SJCRH30 (cell line): ENCODE measurements at places on chromosomes 13 and 19. TPM values are rescaled to one million over a fixed set of nuclear protein-coding genes. Genes with fewer than 3 reads are reported as not detected.

PRR36 gene
- not detected in 2 replicates for total RNA-seq

DNA sequence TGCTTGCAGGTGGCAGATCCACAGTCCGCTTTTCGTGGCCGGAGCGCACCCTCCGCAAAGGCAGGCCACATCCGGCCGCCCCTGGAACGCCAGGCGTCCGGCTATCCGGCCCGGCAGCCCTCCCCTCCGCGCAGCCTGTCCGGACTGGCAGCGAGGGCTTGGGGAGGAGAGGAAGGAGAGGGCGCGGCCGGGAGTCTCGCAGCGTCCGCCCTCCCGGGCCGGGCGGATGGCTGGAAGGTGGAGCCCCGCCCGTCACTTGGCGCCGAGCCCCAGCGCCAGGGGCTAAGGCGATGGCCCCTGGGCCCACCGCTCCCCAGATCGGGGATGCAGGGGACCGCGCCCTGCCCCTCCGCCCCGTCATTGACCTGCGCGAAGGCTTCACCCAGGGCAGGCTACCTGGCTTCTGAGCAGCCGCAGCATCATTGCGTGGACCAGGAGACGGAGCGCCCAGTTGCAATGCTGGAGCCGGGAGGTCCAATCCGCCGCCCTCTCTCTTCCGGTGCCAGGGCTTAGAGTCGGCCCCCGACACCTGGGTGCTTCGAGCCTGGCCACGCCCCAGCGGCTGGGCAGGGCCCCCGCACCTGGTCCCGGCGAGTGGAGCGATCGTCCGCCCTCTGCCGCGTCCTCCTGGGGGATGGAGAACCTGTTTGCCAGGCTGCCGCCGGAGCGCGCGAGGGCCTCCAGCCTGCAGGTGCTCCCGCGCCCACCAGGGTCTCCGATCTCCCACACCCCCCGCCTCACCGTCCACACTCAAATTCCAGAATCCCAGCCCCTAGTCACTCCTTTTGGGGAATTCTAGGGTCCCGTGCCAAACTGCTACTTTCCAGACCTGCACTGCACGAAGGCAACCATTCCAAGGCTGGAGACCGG, at the start of gene FUT1:
Gene FUT1 (minus strand): TSS at position 146 of the 870 bp plus-strand sequence. CDS start 1,360 bp downstream, outside the sequence.
- H3K4me1 ChIP-seq: no peaks in the 10 kb centered on the region
- no peak for DNase-seq
- H3K4me3 ChIP-seq: no peak within 1 kb of the TSS

ZNF432 gene
- 8.6 and 10.0 TPM in 2 replicates for total RNA-seq

DNA sequence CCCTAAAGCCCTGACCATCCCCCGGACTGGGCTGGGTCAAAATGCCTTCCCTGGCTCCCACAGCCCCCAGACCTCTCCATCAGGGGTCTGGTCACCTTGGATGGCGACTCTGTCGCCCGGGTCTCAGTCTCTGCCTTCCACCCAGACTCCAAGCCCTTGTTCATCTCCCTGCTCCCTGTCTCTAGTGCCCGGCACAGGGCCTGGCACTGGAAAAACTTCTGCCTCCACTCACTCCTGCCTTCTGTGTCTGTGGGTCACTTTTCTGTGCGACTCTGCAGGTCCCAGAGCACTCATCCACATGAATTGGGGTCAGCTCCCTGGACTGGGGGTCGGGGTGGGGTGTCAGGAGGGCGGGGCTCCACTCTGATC, 1.1 kb downstream of the ZNF787 start:
- peak overlapping the region; percentile 92 for H3K4me3 ChIP-seq
- peaks cover 8% of the 10 kb centered on the region; the same call in 1 of the 2 replicates for H3K36me3 ChIP-seq
- H3K27me3 ChIP-seq: no peaks in the 10 kb centered on the region
- 0 out of 2 replicates have a peak, but pooled peaks cover 4% of the 10 kb centered on the region for H3K4me1 ChIP-seq

- no peaks in the 10 kb centered on the region for H3K4me1 ChIP-seq
- H3K27ac ChIP-seq: no peak overlapping the region
- H3K36me3 ChIP-seq: no peaks in the 10 kb centered on the region
- H3K4me3 ChIP-seq: no peak overlapping the region
Observed at GRCh38 chr13:93859716-93860115, 619.8 kb downstream of the DCT start.

- no peak for DNase-seq
- peaks cover 13% of the 10 kb centered on the region for H3K27me3 ChIP-seq
- H3K36me3 ChIP-seq: no peaks in the 10 kb centered on the region
- H3K27ac ChIP-seq: no peak within 1 kb of the TSS
- no peak within 1 kb of the TSS for H3K4me3 ChIP-seq
Observed at GRCh38 chr19:18790566-18791314, at the start of gene COMP. TSS of gene COMP (minus strand) at chr19:18791305. CDS start at chr19:18791269, 36 bp downstream.

DNA sequence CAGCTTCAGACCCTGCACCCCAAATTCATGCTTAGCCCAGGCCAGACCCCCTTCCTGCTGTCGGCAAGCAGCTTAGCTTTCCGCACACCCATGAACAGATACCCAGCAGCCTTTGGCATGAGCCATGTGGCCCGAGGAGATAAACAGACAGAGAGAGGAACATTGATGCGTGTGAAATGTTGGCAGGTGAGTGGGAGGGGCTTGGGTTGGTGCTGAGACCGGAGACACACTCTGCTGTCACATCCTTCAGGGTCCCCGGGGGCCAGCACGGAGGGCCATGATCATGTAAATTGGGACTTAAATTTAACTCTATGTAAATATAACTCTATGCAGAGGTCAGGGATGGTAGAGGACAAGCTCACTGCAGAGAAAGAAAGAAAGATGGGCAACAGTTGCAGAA, 1.5 kb downstream of the CD22 start:
- no peak overlapping the region for H3K4me3 ChIP-seq
- no peaks in the 10 kb centered on the region for H3K36me3 ChIP-seq
- no peak overlapping the region for H3K27ac ChIP-seq
- no peaks in the 10 kb centered on the region for H3K4me1 ChIP-seq
- no peak for DNase-seq

DNA sequence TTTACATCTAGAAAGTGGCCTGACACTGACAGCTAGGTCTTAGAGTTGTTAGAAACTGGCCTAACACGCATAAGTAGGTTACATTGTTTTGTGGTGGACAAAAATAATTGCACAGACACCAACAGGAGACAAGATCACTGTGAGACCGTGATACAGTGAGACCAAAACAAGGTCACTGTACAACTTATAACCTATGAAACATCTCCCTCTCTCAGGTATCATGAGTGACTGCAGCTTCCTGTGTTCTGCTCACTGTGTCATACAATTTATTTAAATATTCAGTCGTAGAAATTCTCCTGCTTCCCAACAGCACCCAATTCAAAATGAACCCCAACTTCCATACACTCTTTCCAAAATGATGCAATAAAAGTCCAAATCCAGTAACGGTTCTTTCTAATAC, 2165.2 kb downstream of the PCDH9 start:
- no peak overlapping the region for H3K4me3 ChIP-seq
- H3K4me1 ChIP-seq: 0 out of 2 replicates have a peak, but pooled peaks cover 3% of the 10 kb centered on the region
- H3K27me3 ChIP-seq: no peaks in the 10 kb centered on the region
- no peak overlapping the region for H3K27ac ChIP-seq

DNA sequence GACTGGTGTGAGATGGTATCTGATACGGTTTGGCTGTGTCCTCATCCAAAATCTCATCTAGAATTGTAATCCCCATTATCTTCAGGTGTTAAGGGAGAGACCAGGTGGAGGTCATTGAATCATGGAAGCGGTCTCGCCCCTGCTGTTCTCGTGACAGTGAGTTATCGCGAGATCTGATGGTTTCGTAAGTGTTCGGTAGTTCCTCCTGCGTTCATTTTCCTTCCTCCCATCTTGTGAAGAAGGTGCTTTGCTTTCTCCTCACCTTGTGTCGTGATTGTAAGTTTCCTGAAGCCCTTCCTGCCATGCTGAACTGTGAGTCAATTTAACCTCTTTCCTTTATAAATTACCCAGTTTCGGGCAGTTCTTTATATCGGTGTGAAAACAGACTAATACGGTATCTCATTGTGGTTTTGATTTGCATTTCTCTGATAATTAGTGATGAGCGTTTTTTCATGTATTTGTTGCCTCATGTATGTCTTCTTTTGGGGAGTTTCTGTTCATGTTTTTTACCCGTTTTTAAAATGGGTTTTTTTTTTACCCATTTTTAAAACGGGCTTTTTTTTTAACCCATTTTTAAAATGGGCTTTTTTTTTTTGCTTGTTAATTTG, 102.8 kb upstream of the SLC10A2 start:
- H3K4me3 ChIP-seq: no peak overlapping the region
- no peak overlapping the region for H3K27ac ChIP-seq
- no peak for DNase-seq
- H3K4me1 ChIP-seq: no peaks in the 10 kb centered on the region
- no peaks in the 10 kb centered on the region for H3K27me3 ChIP-seq

DNA sequence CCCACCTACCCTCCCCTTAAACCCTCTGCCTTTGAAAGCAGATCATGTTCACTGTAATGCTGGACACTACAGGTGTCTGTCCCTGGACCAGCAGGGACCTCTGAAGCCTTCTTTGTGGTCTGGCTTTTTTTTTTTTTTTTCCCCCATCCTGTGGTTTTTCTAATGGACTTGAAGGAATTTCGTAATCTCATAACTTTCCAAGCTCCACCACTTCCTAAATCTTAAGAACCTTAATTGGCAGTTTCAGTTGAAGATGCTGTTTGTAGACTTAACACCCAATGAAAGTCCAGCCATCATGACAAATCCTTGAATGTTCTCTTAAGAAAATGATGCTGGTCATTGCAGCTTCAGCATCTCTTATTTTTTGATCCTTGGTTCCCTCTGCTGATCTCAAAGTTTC, 45.0 kb upstream of the LRCH1 start:
- H3K27me3 ChIP-seq: no peaks in the 10 kb centered on the region
- H3K36me3 ChIP-seq: no peaks in the 10 kb centered on the region
- no peaks in the 10 kb centered on the region for H3K4me1 ChIP-seq
- no peak overlapping the region for H3K4me3 ChIP-seq

ZSCAN5C gene
- not detected in 2 replicates for total RNA-seq

PLPPR3 gene
- not detected in 2 replicates for total RNA-seq

GRCh38 chr19:55005684-55006488, 32.2 kb downstream of the GP6 start:
- no peaks in the 10 kb centered on the region for H3K27me3 ChIP-seq
- peak overlapping the region; percentile 11; the same call in 1 of the 2 replicates for H3K27ac ChIP-seq
- H3K4me3 ChIP-seq: peak overlapping the region; percentile 57
- DNase-seq: peak; percentile 56
- 0 out of 2 replicates have a peak, but pooled peaks cover 3% of the 10 kb centered on the region for H3K4me1 ChIP-seq

- DNase-seq: no peak
- H3K27ac ChIP-seq: no peak overlapping the region
- H3K36me3 ChIP-seq: no peaks in the 10 kb centered on the region
- peaks cover 22% of the 10 kb centered on the region for H3K4me1 ChIP-seq
Observed at GRCh38 chr19:6232601-6233055, 47.1 kb downstream of the MLLT1 start.

DNA sequence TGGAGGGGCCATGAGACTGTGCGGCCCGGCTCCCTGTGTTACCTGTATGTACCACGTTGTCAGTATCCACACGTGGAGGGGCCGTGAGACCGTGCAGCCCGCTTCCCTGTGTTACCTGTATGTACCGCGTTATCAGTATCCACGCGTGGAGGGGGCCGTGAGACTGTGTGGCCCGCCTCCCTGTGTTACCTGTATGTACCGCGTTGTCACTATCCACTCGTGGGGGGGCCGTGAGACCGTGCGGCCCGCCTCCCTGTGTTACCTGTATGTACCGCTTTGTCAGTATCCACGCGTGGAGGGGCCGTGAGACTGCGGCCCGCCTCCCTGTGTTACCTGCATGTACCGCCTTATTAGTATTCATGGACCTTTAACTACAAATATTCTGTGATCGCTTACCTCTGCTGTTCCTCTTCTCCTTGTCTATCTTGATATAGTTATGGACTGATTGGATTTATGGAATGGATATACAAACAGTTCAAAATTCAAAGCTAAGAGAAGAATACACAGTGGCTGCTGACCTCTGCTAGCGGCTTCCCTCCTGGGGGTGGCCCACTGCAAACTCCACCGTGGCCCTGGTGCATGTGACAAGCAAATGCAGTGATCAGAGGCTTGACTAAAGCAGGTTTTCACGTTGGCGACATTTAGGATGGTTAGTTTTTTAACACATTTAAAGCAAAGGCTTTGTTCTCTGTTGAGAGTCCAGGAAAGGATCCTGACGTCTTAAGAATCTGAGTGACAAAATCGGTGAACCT, 38.7 kb downstream of the ATP11A start:
- H3K4me3 ChIP-seq: no peak overlapping the region
- no peak overlapping the region for H3K27ac ChIP-seq
- no peak for DNase-seq
- no peaks in the 10 kb centered on the region for H3K27me3 ChIP-seq
- H3K4me1 ChIP-seq: peaks cover 19% of the 10 kb centered on the region

- peaks cover 8% of the 10 kb centered on the region for H3K4me1 ChIP-seq
- H3K27me3 ChIP-seq: no peaks in the 10 kb centered on the region
- no peaks in the 10 kb centered on the region for H3K36me3 ChIP-seq
Observed at GRCh38 chr13:50892210-50892944, 17.2 kb upstream of the RNASEH2B start.

GNA15 gene
- total RNA-seq: 0.13 and 0.59 TPM in 2 replicates

CCNE1 gene
- total RNA-seq: 66.3 and 72.7 TPM in 2 replicates

DNA sequence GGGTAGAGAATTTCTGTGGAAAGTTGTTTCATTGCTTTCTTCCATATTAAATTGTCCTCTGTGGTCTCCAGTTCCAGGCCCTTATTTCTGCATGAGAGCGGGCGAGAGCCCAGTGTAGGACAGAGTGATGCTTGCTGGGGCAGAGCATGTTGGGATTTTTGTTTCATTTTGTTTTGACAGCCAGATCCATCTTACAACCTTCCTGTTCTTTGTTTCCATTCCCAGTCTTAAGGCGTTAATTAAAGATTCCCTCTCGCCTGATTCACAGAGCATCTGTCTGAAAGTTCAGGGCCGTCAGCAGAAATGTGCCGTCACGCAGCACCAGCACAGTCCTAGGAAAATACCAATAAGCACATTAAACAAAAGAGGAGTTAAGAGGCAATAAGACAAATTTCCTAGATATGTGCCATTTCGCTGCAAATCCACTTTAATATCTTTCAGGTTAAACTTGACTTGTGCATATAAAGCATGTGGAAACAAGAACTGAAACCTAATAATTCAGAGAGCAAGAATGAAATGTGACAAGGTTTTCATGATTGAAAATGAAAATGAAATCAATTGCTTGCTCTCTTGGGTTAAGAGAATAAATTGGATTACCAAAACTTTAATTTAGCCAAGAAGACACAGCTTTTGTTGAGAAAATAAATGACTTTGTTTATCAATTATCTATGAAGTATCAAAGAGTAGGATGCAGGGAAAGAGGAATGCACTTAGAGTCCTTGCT, 210.7 kb upstream of the SLC10A2 start:
- no peak overlapping the region for H3K4me3 ChIP-seq
- DNase-seq: no peak
- no peak overlapping the region for H3K27ac ChIP-seq

CEACAM21 gene
- total RNA-seq: 5.5 and 5.6 TPM in 2 replicates
